ENCODE measurements at places on chromosomes 4 and X.

GRCh38 chrX:78769946-78770345, 22.4 kb downstream of the LPAR4 start:
- DNase-seq: no peak

DNA sequence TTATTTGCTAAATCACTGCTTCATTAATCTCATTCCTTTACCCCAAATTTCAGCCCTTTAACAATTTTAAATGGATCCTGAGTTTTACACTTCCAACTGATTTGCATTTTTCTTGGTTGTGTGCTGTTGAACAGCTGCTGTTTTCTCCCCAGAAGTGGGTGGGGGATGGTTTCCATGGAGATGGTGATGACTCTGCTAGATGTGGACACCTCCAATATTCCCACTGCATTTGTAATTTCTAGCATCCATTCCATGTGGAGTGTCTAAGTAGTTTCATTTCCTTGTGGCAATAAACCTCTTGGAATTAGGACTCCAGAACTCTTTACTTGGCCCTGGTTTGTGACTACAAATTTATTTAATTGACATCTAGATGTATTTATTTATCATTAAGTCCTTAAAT, 330.4 kb downstream of the GBA3 start:
- DNase-seq: no peak

DNA sequence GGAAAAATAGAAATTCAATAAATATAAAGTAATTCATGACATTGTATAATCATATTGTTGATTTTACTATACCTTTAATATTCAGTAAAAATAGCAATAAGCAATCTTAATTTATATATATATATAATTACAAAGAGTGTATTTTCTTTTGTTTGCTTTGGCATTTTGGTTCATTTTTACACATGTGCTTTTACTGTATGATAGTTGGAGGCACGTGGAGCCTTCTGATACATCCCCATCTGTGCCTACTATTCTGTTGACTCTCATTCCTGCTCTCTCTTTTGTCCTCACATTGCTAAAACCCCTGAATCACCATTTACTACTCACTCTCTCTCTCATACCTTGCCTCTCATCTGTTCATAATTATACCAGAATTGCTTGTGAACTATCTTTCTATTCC, 106.4 kb upstream of the NDST4 start:
- no peak for DNase-seq

DNA sequence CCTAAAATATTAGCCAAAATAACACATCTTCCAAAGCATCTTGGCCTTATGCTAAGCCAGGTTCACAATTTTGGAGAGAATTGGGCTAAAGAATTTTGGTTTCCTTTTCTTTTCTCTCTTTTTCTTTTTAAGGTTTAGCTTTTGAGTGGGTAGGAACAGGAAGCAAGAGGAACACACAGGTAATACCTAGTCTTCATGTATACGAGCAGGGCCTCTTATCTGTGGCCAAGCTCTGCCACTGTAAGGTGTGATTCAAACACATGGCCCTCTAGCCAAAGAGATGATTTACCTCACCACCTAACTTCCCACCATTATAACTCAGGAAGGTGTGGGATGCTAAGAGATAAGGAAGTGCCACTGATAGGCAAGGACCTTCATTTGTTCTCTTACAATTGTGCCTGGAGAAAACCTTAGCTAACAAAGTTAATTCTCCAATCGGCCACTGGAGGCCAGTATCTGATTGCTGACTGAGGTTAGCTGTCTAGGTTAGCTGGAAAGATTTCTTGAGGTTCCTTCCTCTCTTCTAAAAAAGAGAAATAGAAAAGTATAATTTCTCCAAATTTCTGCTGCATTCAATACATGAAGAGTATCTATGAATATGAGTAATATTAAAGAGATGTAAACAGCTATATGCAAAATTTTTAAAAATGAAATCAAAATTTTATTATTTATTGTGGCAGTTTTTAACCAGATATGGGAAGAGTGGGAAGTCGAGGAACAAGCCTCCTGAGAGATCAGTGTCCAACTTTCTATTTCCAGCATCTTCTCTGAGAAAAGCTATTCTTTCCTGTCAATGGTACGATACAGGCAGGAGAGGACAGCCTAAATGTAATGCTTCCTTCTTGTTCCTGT, 30.1 kb upstream of the BBS7 start:
- DNase-seq: peak; percentile 57

GRCh38 chr4:173698557-173699262, 168.7 kb upstream of the HAND2 start:
- no peak for DNase-seq

- DNase-seq: no peak
Observed at GRCh38 chr4:174592985-174593335, 70.7 kb upstream of the HPGD start.

DNA sequence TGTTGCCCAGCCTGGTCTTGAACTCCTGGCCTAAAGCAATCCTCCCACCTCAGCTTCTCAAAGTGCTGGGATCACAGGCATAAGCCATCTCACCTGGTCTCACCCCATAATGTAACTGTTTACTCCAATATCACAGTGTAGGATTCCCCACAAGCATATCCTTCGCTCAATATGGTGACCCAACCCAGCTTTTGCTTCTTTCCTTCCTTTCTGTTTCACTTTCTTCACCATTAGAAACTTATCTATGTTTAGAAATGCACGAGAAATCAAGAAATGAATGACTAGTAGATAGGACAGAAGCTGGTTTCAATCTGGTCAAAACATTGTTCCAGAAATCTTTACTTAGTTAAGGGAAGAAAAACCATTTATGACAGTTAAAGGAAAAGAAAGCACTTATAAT, 18.9 kb downstream of the TSPAN5 start:
- DNase-seq: no peak

GRCh38 chr4:158783785-158784184, 15.0 kb downstream of the FNIP2 start:
- DNase-seq: no peak

GRCh38 chr4:121390335-121390734, 9.5 kb upstream of the QRFPR start:
- DNase-seq: no peak

GRCh38 chr4:69689599-69689998, 36.6 kb upstream of the UGT2A1 start:
- DNase-seq: peak; percentile 26

- DNase-seq: no peak
Observed at GRCh38 chr4:6633091-6633906, 7.2 kb upstream of the MRFAP1 start.

GRCh38 chr4:38311495-38312126, 351.4 kb downstream of the PTTG2 start:
- DNase-seq: no peak

DNA sequence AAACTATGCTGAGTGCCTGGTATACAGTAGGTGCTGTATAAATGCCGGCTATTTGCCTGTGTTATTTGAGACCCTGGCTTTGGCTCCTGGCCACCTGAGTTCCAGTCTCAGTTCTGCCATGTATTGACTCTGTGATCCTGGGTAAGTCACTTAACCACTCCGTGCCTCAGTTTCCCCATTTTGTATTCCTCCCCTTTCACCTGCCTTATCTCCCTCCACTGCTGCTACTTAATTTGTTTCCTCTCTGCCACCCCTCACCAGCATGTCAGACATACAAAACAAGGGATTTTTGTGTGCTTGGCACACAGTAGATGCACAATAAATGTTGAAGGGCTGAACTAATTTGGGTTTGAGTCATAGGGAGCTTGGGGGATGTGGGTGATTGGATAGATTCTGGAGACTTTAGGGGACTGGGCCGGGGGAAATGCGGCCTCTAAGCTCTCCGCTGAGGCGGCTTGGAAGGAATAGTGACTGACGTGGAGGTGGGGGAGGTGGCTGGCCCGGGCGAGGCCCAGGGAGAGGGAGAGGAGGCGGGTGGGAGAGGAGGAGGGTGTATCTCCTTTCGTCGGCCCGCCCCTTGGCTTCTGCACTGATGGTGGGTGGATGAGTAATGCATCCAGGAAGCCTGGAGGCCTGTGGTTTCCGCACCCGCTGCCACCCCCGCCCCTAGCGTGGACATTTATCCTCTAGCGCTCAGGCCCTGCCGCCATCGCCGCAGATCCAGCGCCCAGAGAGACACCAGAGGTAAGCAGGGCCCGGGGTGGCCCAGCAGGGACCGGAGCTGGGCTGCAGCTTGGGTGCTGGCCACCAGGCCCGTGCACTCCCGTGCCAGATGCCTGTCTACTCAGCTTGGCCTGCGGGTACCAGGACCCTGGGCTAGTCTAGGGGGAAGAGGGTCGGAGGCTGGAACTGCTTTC, at the start of gene TIMP1:
TSS of gene TIMP1 (plus strand) at position 706 of the 917 bp plus-strand sequence. CDS start 980 bp downstream, outside the sequence.
- peak; percentile 29 for DNase-seq

GRCh38 chr4:85866508-85866907, 391.6 kb downstream of the ARHGAP24 start:
- no peak for DNase-seq

DNA sequence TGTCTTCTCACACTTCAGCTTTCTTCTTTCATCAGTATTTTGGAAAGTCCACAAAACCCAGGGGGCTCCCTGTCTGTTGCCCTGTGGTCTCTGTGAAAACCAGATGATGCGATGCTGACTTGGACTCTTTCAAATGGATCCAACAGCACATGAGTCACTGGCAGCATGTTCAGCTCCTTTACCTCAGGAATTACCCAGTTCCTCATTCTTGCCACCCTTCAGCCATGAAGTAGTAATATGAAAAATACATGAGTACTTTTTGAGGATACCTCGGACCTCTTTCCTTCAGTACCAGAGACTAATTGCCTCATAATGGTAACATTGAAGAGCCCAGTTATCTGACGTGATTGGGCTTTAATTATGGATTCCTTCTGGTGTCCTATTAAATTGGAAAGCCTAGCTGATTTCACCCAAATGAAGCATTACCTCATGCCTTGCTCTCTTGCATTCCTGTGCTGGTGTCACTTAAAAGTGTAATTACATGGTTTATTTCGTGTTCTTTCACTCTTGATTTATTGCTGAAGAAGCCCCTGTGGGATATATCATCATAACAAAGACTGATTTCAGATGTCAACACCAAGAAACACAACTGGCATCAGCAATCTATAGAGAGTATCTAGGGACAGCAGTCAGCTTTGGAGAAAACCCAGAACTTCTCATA, 63.4 kb downstream of the NFKB1 start:
- DNase-seq: no peak

DNA sequence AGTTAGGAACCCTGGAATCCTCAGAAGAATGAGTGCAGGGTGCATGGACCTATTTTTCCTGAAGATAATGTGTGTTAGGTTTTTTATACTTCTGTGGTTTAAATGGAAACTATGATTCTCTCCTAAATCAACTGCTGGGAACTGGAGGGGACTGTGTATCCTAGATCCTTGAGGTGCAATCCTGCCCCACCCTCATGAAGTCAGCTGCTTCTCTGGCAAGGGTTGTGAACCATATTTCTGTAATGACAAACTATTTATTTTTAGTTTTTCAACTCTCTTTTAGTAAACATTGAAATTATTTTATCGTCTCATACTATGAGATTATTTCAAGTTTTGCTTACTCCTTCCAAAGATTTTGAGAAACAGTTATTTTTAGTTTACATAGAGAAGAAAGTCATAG, 25.8 kb upstream of the VEGFC start:
- DNase-seq: no peak

DNA sequence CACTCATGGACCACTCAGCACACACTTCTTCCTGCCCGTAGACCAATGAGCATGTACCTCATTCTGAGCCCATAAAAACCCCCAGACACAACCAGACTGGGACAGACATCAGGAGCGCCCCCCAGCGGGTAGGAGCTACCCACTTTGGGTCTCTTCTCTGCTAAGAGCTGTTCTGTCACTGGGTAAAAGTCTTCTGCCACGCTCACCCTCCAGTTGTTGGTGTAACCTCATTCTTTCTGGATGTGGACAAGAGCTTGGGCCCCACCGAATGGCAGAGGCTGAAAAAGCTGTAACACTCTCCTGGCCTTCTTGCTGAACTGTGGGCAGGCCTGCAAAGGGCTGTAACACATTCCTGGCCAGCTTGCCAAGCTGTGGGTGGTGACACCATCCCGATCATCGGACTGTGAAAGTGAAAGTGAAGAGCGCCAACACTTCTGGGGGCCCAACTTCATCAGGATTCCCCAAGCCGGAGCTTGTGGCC, 137.6 kb downstream of the TECRL start:
- no peak for DNase-seq

DNA sequence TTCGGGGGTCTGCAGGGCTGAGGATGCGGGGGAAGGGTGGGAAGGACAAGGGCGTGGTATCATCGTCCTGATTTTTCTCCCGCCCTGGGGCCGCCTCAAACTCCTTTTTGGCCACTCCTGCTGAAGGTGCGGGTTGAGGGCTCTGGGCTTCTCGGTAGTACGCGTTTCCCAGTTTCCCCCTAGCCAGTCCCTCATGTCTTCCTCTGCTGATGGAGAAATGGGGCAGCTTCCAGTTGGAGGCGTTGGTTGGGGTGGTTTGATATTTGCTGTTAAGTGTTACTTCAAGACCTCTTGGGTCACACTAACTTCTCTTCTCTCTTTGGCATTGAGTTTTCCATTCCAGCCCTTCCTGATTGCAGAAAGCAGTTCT, 482 bp downstream of the GSTCD start:
- DNase-seq: no peak

DNA sequence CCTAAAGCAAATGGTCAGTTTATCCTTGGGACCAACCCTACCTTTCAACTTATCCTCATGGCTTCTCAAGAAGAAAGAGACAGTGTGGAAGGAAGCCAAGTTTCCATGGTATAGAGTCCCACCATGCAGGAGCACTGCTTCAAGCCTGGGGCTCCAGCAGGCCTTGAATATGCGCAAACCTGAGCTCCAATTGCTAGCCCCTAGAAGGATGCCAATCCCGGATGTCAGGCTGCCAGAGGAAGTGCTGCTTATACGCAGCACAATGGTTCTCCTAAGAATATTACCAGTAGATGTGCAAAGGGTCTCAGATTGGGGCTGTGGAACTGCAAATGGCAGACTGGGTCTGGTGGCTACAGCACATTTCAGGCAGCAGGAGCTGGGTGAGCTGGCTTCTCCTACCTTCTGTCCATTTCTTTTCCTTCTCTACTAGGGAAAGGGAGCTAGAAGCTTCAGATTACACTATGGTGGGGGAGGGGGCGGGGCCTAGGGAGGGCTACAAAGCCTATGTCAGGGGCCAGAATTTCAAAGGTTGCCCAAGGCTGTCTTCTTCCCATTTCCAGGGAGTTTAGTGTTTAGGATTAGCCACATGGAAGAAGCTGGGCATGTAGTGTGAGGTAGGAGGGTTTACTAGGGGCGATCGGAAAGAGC, 40.7 kb upstream of the CITED1 start:
- DNase-seq: no peak

DNA sequence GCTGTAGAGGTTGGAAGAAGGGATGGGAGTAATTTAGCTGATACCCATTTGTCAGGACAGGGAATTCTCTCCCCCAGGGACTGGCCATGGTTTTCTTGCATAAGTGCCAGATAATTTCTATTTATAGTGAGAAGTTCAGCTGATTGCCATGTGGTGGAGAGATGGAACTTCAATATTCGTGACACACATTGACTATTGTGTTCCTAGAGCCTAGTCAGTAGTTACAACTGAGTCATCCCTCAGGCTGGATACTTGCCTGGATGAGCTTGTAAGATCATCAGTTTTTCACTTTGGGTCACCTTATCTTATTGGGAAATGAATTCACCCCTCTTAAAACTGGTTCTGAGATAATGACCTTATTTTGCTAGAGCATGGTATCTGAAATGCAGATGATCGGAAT, 32.2 kb downstream of the CFAP299 start:
- no peak for DNase-seq

- DNase-seq: no peak
Observed at GRCh38 chr4:7206911-7207567, 14.7 kb downstream of the SORCS2 start.

GRCh38 chr4:127047930-127048329, 584.8 kb upstream of the INTU start:
- no peak for DNase-seq

GRCh38 chr4:189069772-189070171, 870.9 kb upstream of the FRG1 start:
- DNase-seq: no peak

- no peak for DNase-seq
Observed at GRCh38 chrX:130826249-130826648, 76.8 kb downstream of the ENOX2 start.

GRCh38 chrX:50671661-50672060, 142.3 kb downstream of the SHROOM4 start:
- DNase-seq: no peak

All from T-helper 2 cell (primary cell).